ENCODE measurements at places on chromosomes 1 and 21. TPM values are rescaled to one million over a fixed set of nuclear protein-coding genes. Genes with fewer than 3 reads are reported as not detected.

DNA sequence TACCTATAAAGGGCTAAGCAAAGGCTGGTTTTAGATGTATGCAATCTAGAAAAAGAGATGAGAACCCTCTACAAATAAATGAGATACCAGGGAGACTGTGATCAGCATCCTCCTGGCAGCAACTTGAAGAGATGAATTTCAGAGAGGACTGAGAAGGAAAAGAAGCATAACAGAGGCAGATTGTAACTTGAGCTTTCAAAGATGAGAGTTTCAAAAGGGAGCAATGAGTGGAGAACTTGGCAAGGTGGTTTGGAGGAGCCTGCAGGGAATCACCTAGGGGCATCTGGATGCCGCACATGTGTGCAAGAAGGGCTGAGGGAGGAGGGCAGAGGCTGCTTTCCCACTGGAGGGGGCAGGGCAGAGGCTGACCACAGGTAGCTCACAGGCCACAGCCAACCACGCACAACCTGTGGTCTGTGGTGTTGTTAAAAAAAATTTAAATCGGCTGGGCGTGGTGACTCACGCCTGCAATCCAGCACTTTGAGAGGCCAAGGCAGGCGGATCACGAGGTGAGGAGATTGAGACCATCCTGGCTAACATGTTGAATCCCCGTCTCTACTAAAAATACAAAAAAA is 50.2 kb downstream of the PCNX2 start:
- peak overlapping the region; percentile 31 for H3K27ac ChIP-seq
- DNase-seq, result no peak
- H3K4me1 ChIP-seq, result peaks cover 47% of the 10 kb centered on the region
- no peaks in the 10 kb centered on the region for H3K27me3 ChIP-seq
- H3K36me3 ChIP-seq, result 0 out of 2 replicates have a peak, but pooled peaks cover 1% of the 10 kb centered on the region

DNA sequence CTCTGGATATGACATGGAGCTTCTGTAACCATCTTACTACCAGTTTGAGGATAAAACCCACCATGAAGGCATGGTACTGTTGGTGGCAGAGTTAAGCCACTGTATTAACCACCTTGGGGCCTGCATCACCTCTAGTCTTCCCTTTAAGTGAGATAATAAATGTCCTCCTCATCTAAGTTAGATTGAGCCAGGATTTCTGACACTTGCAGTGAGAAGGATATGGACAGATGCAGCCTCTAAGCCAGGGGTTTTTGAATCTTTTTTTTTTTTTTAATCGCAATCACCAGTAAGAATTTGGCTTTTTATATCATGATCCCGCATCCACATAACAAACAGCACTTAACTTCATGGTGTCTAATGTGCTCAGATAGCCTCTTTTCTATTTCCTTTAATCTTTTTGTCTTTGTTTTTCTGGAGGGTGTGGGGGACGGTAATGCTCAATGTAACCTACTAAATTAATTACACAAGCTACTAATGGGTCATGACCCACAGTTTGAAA is 42.2 kb downstream of the ATP1A1 start:
- DNase-seq, result no peak
- H3K36me3 ChIP-seq, result no peaks in the 10 kb centered on the region
- no peak overlapping the region for H3K27ac ChIP-seq
- H3K4me3 ChIP-seq, result no peak overlapping the region
- peaks cover 16% of the 10 kb centered on the region for H3K4me1 ChIP-seq
- no peaks in the 10 kb centered on the region for H3K27me3 ChIP-seq

TMEM63A gene
- total RNA-seq, result 93.9 TPM

S100B gene
- not detected for total RNA-seq

- H3K27me3 ChIP-seq, result no peaks in the 10 kb centered on the region
- no peaks in the 10 kb centered on the region for H3K36me3 ChIP-seq
- H3K4me3 ChIP-seq, result no peak overlapping the region
Observed at GRCh38 chr1:47934243-47934805, 62.9 kb downstream of the TRABD2B start.

IL10 gene
- total RNA-seq, result not detected

GRCh38 chr1:156193488-156194299 is at the start of gene SLC25A44:
SLC25A44 (plus strand) TSS chr1:156194104; CDS start chr1:156199848, 5,744 bp downstream.
- H3K36me3 ChIP-seq, result no peaks in the 10 kb centered on the region
- H3K27ac ChIP-seq, result peak within 1 kb of the TSS; percentile 82
- no peaks in the 10 kb centered on the region for H3K27me3 ChIP-seq
- peak within 1 kb of the TSS; percentile 85 for H3K4me3 ChIP-seq
- H3K4me1 ChIP-seq, result peaks cover 9% of the 10 kb centered on the region
- peak; percentile 97 for DNase-seq

DNA sequence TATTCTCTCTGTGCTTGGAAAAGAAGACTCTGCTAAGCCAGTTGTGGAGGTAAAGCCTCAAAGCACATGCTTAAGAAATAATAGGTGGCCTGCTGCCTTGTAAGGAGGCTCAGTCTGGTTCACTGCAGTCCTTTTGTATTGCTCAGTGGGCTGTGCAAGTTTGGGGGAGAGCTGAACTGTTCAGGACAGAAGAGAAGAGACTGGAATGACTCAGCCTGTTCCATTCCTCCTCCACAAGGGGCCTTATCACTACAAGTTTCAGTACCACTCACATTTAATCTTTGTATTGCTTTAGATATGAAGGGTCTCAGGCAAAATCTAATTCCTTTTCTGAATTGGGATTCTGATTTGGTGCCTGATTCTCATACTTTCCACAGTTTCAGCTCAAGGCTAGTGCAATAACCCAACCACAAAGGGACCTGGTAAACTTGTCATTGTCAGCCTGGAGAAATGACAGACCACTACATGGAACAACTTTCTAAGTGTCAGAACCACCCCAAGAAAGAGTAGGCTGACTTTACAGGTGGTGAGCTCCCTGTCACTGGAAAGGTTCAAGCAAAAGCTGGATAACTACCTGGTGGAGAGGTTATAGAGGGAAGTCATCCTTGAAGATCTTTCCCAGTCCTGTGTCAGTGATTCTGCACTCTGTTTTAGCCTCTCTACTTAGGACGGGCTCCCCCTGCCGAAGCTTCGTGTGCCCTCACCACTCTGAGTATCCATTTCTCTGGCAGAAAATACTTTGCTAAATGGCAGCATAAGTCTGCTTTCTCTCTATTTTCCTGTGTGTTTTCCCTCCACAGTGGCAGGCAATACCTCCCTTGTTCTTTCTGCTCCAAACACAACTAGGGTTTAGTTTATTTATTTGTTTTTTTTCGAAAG is 162.9 kb upstream of the GJB5 start:
- DNase-seq, result no peak
- H3K4me3 ChIP-seq, result no peak overlapping the region
- no peaks in the 10 kb centered on the region for H3K4me1 ChIP-seq
- no peak overlapping the region for H3K27ac ChIP-seq

- no peak for DNase-seq
- H3K27me3 ChIP-seq, result no peaks in the 10 kb centered on the region
- no peaks in the 10 kb centered on the region for H3K4me1 ChIP-seq
- no peaks in the 10 kb centered on the region for H3K36me3 ChIP-seq
- H3K27ac ChIP-seq, result no peak overlapping the region
Observed at GRCh38 chr1:227548119-227548397, 15.3 kb upstream of the ZNF678 start.

CRYAA gene
- not detected for total RNA-seq

DNA sequence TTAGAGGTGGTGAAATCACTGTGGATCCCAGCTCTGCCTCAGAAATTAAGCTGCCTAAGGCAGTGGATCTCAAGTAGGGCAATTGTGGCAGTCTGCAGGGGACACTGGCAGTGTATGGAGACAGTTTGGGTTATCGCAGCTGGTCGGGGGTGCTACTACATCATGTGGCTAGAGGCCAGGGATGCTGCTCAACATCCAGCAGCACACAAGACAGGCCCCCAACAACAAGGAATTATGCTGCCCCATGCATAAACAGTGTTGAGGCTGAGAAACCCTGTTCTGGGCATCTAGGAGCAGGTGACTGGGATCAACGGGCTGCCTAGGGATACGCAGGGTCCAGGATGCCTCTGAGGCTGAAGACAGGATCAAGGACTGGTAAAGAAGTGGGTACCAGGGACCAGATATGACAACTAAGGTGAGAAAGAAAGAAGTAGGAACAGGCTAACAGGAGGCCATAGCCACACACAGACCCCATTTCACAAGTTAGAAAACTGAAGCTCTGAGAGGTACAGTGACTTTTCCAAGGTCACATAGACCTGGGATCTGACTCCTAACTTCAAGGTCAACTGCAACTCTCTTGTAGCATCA is 8.7 kb downstream of the BATF3 start:
- no peaks in the 10 kb centered on the region for H3K36me3 ChIP-seq
- H3K27me3 ChIP-seq, result peaks cover 3% of the 10 kb centered on the region
- H3K27ac ChIP-seq, result no peak overlapping the region
